ENCODE measurements at places on chromosomes 2 and 18.

GRCh38 chr2:166104773-166105172 lies 23.0 kb downstream of the SCN1A start:
- no peak for DNase-seq

GRCh38 chr2:42922790-42923579 lies 130.6 kb upstream of the HAAO start:
- no peak for DNase-seq

DNA sequence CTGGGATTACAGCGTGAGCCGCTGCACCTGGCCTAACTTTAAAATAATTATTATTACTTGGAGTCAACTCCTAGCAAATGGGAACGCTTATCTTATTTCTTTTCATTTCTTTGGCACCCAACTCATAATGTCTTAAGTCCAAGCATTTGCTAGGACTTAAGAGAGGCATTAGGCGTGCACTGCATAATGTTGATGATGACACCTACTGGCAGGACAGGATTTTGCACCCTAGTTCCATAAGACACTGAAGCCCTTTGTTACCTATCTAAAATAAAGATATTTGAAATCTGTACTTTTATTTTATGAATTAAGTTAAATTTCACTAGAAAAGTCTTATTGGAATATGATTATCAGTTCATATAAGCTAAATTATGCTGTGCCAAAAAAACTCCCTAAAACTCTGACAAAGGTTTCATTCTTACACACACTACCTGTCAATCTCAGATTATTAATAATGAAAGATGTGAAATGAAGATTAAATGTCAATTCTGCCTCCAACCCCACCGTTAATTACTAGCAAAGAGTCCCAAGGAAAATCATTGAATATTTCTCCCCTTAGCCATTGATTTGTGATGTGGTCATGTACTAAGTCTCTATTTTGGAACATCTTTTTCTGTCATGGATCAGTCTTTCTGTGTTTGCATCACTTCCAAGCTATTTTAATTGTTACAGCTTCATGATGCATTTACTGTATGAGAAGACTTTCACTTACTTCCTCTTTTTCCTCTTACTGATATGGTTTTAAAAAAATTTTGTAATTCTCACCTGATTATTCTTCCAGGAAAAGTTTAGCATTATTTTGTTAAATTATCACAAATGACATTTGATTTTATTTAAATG lies 12.7 kb upstream of the CDH2 start:
- peak; percentile 40 for DNase-seq

DNA sequence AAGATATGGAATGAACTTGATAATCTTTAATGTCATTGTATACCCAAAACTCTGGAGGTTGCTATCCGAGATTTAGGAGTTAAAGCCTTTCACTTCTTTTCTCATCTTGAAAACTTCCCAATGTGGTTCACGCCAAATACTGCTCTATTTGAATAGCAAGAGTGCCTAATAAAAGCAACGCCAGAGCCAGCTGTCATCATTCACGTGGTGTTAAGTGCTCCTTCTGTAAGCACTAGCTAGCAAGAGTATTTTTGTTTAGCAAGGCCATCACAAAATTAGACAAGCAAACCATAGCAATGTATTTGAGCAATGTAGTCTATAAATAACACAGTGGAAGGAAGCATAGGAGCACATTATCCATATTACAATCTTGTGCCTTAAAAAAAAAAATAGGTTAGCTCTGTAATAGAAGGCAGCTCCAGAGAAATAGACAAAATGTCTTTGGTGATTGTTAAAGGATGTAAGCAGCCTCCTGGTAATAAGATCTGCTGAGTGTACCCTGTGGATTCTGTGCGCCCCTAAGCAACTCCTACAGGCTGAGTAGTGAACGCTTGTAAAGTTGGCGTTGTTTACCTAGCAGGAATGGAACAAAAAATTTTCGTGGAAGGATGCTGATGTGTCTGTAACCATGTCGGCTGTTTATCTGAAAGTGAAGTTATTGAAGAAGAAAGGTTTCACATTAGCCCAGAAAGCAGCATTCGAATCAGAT lies 518.0 kb downstream of the CNTNAP5 start:
- no peak for DNase-seq

- DNase-seq = peak; percentile 7
These were observed 122.3 kb upstream of the FHL2 start for GRCh38 chr2:105521176-105521575.

DNA sequence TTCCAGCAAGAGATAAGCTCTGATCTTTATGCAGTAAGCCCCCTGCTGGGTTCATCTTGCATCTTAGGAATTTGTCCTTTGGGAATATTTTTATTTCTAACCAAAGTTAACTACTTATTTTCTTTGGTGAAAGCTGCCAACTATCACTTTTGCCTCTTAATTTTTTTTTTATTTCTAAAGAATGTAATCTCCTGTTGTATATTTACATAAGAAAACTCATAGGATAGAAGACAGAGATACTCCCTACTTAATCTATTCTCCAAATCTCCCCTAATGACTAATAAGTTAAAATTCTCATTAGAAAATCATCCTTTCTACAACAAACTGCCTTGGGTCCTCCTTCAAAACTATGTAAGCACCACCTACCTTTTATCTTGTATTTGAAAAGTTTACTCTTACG lies 612.2 kb upstream of the SLC39A10 start:
- no peak for DNase-seq

DNA sequence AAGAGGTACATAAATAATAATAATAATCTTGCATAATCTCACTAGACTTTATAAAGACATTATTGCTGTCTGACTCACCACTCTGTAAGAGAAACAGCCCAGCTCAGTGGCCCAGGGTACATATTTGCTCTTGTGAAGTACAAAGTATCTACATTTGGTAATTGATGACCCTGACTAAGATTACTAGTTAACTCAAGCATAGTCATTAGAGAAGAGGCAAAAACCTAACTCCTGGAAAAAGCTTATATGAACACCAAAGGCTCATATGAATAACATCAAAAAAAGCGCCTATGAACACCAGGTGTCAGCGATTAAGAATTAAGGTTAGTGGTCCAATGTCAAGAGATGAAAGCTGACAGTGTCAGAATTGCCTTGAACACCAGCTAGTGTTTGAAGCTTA lies 38.4 kb downstream of the RAD51AP2 start:
- no peak for DNase-seq

DNA sequence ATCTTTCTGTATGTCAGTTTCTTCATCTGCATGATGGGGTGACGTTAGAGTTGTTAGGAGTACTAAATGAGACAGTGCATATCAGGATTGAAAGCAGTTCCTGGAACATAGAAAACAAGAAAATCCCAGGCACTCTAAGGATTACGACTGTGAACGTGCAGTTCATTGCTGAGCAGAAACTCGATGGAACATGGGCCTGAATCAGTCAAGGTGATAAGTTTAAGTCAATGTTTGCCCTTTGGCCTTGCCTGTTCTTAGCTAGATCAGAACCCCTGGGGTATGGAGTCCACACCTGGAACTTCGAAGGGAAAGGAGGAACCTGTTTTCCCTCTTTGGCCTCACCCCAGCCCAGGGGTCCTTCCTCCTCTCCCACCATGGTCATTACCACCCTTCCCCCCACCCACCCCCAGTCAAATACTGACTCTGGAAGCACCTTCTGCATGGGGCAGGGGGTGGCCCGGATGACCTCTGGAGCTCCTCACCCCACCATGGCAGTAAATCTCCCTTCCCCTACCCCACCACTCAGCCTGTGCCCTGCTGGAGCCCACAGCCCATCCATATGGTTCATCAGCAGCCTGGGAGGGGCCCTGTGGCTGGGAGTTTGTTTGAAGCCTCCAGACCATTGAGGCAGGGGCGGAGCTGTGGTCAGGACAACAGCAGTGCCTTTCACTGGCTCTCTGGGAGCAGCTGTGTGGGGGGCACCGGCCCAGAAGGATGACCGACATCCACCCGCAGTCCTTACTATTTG lies 164.1 kb downstream of the SMAD7 start:
- no peak for DNase-seq

- DNase-seq = no peak
These were observed 23.0 kb downstream of the FAM110C start for GRCh38 chr2:23283-23682.

- DNase-seq = no peak
These were observed 85.9 kb downstream of the SPTBN1 start for GRCh38 chr2:54541995-54542394.
